T-helper 17 cell (primary cell): ENCODE measurements at places on chromosomes 4 and X. TPM values are rescaled to one million over a fixed set of nuclear protein-coding genes. Genes with fewer than 3 reads are reported as not detected.

GRCh38 chr4:40122941-40123340 lies 66.3 kb downstream of the N4BP2 start:
- DNase-seq: no peak

The NPNT gene
- total RNA-seq: not detected

- no peak for DNase-seq
Measured at GRCh38 chr4:169627307-169627706, 6.9 kb downstream of the CLCN3 start.

DNA sequence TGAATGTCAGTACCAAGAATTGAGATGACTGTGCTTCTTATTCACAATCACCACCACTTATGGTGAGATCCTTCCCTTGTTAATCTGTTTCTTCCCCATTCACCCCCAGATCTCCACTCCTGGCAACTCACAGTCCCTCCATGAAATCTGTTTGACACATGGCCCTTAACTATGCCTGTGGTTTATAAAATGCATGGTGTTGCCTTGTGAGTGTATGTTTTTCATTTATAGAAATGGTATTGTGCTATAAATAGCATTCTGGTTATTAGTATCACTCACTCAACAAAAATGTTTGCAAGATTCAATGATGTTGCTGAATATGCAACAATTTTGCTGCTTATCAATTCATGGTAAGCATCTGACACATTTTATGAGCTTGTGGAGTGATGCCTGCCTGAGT lies 131.0 kb downstream of the PRKX start:
- no peak for DNase-seq
